Right ventricle myocardium superior (tissue), 1 donor: ENCODE measurements at places on chromosomes 13 and 19.

GRCh38 chr13:43629691-43630480 lies 156.9 kb downstream of the ENOX1 start:
- no peak for DNase-seq

GRCh38 chr13:97342136-97342535 lies 91.8 kb upstream of the RAP2A start:
- no peak for DNase-seq

- no peak for DNase-seq
These were observed 2.4 kb upstream of the NFIC start for GRCh38 chr19:3363841-3364500.

DNA sequence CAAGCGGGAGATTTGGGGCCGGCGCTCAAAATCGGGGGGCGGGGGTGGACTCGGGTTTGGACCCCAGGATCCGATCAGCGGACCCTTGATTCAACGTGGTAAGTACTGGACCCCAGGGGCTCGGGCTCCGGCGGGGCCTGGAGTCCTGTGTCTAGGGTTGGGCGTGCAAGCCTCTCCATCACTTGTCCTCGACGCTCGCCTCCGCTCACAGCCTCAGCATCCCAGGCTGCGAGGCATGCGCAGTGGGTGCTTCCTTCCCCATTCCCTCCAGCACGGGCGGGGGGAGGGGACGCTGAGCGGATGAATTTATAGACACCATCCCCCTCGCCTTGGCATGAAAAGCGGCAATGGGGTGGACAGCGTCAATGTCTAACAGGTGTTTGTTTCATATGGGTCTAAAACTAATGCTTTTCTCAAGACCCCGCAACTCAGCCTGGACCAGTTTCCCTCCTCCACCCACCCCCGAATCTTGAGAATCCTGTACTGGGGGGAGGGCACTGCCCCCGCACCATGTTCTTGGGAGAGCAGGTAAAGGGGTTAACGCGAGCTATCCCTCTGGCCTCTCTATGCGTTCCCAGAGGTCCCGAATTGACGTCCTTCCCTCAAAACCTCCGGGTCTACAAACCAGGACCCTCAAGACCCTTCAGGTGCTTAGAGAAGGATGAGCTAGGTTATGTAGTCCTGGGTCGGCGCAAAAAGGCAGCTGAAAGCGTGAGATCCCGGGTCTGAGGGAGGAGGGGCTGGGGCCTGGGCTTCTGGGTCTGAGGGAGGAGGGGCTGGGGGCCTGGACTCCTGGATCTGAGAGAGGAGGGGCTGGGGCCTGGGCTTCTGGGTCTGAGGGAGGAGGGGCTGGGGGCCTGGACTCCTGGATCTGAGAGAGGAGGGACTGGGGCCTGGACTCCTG lies 579 bp downstream of the CPT1C start:
- DNase-seq = peak; percentile 80

DNA sequence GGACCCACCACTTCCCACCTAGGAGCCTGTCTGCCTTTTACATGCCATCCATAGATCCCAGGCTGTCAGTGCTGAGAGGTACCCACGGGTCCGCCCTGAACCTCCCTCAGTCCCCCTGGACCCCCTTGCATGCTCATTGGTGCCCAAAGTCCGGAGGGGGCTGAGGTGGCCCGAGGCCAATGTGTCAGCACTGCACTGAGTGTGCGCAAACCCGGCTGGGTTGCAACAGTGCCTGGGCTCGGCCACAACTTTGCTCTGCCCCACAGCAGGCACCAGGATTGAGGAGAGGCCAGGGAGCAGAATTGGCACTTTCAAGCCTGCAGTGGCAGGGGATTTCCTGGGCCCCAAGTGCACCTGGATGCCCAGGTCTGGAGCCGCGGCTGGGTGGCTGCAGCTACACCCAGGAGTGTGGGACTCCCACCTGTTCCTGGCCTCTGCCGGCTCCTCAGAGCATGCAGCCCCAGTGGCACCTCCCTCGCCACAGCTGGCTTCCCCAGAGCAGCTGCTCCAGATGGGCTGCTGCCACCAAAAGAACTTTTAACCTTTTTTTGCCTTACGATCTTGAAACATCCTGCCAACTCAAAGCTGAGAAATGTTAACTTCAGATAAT lies 837.0 kb downstream of the SLITRK6 start:
- no peak for DNase-seq

DNA sequence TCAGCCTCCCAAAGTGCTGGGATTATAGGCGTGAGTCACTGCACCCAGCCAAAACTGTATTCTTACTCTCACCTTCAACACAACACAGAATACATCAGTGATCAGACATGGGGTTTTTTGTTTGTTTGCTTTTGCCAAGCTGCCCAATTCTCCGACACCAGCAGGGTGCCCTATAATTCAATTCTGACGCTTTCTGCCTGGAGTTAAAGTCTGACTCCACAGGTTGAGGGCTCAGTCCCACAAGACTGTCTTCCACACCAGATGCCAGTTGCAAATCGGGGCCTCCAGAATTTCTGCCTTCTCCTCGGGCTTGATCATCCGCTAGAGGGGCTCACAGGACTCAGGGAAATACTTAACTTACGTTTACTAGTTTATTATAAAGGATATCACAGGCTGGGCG lies 22.1 kb downstream of the FBN3 start:
- no peak for DNase-seq

DNA sequence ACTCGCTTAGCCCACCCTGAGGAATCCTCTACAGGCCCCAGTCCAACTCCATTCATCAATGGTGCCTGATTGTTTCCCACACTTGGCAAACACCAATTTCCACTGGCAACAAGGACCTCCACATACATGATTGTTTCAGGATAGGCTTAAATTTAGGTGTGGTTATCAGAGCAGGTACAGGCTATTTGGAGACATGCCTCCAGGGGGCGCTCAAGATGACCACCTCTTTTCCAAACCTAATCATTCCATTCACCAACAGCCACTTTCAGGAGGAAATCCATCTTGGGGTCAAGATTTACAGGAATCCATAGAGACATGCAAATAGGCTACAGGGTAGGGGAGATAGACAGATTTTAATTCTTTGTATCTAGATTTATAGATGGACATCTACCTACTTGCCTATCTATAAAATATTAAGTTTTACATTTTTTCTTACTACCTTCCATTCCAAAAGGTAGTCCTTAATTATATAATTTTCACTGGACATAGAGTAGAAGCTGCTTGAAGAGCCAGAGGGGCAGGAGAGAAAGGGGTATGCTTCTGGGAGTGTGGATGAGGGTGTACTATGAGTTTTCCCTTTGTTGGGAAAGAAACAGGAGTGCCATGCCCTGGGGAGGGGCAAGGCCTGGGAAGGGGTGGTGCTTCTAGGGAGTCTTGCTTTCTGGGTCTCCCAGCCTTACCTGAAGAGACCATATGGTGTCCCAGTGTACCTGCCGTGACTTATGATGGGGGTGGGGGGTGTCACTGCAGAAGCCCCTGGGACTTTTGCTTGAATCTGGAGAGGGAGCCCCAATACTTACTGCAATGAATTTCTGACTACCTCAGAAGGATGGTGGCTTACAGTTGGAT lies 14.1 kb upstream of the PCDH8 start:
- no peak for DNase-seq
